ENCODE measurements at places on chromosomes 2 and 18. TPM values are rescaled to one million over a fixed set of nuclear protein-coding genes. Genes with fewer than 3 reads are reported as not detected.

The AQP4 gene
- total RNA-seq, result not detected

The LOXHD1 gene
- not detected for total RNA-seq

The CGREF1 gene
- total RNA-seq, result 3.6 TPM

The HSBP1L1 gene
- total RNA-seq, result 4.0 TPM

The ST6GAL2 gene
- total RNA-seq, result under 0.01 TPM

The DQX1 gene
- under 0.01 TPM for total RNA-seq

The RGPD4 gene
- not detected for total RNA-seq

The HOXD4 gene
- total RNA-seq, result not detected

The ANO7 gene
- total RNA-seq, result 0.83 TPM

The EXOC6B gene
- total RNA-seq, result 33.2 TPM

The CHRNA1 gene
- not detected for total RNA-seq

The COA5 gene
- total RNA-seq, result 28.8 TPM

The LOXL3 gene
- total RNA-seq, result 53.9 TPM

The POTEE gene
- total RNA-seq, result not detected

The MARCO gene
- not detected for total RNA-seq

The SCN2A gene
- total RNA-seq, result 7.8 TPM

The KCNE4 gene
- total RNA-seq, result 21.2 TPM

The UGT1A5 gene
- not detected for total RNA-seq

The GPAT2 gene
- total RNA-seq, result 16.2 TPM

The ZNF638 gene
- total RNA-seq, result 97.6 TPM

The HAAO gene
- 6.3 TPM for total RNA-seq

The EFR3B gene
- 0.83 TPM for total RNA-seq

The KANSL3 gene
- 51.4 TPM for total RNA-seq

The VWC2L gene
- not detected for total RNA-seq

The ARMC9 gene
- total RNA-seq, result 105 TPM

The MATN3 gene
- total RNA-seq, result 1.9 TPM

The HADHB gene
- total RNA-seq, result 176 TPM

The CPS1 gene
- 20.9 TPM for total RNA-seq

The RAPGEF4 gene
- total RNA-seq, result 0.66 TPM

The LYPD6B gene
- not detected for total RNA-seq

The AKAIN1 gene
- total RNA-seq, result not detected

The EPB41L3 gene
- 56.6 TPM for total RNA-seq

The TCF23 gene
- not detected for total RNA-seq

The SKA1 gene
- 1.5 TPM for total RNA-seq

The UGT1A8 gene
- total RNA-seq, result not detected

The SKOR2 gene
- total RNA-seq, result not detected

The RSAD2 gene
- 0.50 TPM for total RNA-seq

The PPM1B gene
- total RNA-seq, result 16.7 TPM

The AGXT gene
- total RNA-seq, result not detected

The CHST9 gene
- not detected for total RNA-seq

The FANCL gene
- total RNA-seq, result 13.4 TPM

The SP100 gene
- 106 TPM for total RNA-seq

The CYRIA gene
- 4.3 TPM for total RNA-seq

The RIT2 gene
- total RNA-seq, result not detected

The ANKRD29 gene
- total RNA-seq, result 8.6 TPM

The CD28 gene
- under 0.01 TPM for total RNA-seq

The CNTNAP5 gene
- total RNA-seq, result not detected

The FAM110C gene
- not detected for total RNA-seq

The ALPI gene
- not detected for total RNA-seq

The DSG1 gene
- not detected for total RNA-seq

The CMPK2 gene
- 0.58 TPM for total RNA-seq

The DNAJC5G gene
- total RNA-seq, result not detected

The C2orf78 gene
- total RNA-seq, result not detected

The HOXD13 gene
- total RNA-seq, result not detected

The ARHGAP15 gene
- not detected for total RNA-seq

The SPDYA gene
- 2.3 TPM for total RNA-seq

The MOGAT1 gene
- not detected for total RNA-seq

The SNED1 gene
- 52.9 TPM for total RNA-seq

All from smooth muscle cell of trachea (primary cell).